ENCODE measurements at places on chromosomes 5 and 9. TPM values are rescaled to one million over a fixed set of nuclear protein-coding genes. Genes with fewer than 3 reads are reported as not detected.
A peak's percentile ranks its signal among the peaks of the same experiment; 100 is the strongest.

KCNV2 gene
- not detected for total RNA-seq

LHX6 gene
- total RNA-seq: not detected

DNA sequence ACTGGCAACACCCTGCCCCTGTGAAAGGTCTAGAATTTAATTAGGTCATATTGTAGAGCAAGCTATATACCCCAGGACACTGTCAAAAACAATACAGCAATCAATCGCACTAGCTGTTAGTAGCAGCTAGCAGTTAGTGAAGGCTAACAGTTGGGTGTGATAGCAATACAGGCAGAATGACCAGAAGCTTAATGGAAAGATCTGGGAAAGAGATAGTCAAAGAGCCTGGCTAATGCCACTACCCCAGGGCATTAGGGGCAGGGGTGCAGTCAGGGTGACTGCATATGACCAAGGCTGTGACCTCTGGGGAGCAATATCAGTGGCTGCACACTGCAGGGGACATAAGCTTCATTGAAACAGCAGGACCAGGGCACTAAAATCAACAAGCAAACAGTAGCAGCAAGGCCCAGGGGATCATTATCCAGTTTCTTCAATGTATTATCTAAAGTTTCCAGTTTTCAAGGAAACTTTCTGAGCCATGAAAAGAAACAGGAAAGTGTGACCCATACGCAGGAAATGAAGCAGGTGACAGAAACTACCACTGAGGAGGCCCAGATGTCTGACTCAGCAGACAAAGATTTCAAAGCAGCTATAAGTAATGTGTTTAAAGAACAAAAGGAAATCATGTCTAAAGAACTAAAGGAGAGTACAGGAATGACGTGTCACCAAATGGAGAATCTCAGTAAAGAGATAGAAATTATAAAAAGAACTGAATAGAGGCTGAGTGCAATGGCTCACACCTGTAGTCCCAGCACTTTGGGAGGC, 82.4 kb downstream of the ZNF354C start:
- DNase-seq: peak; percentile 71

- DNase-seq: no peak
Observed at GRCh38 chr5:35115920-35116319, 68.2 kb upstream of the AGXT2 start.

DNA sequence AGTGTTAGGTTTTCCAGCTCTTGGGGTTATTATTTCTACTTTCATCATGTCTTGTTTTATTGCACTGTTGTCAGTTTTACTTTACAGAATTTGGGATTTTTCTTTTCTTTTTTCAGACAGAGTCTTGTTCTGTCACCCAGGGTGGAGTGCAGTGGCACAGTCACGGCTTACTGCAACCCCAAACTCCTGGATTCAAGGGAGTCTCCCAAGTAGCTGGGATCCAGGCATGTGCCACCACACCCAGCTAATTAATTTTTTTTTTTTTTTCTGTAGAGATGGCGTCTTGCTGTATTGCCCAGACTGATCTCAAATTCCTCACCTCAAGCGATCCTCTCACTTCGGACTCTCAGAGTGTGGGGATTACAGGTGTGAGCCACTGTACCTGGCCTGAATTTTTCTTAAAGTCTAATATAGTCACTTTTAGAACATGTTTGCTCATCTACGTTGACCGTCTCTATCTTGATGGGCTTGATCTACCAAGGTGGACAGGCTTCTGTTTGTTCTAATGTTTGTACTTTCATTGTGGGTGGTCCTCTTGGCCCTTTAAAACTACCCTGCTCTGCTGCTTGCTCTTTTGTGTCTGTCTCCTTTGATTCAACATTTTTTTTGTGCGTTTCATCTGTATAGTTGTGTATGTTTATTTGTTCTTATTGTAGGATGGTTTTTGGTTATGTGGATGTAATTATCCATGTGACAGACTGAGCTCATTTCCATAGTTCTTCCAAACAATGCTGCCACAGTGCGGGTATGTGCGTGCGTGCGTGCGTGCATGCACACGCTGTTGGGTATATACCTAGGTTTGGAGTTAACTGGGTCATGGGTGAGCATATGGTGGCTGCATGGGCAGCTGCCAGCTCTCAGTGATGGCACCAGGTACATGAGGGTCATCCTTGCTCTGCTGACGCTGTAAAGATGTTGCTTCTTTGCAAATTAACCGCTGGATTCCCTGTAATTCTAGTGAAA, 18.1 kb downstream of the PRRC2B start:
- DNase-seq: no peak

- no peak for DNase-seq
Observed at GRCh38 chr9:114621561-114621960, 10.5 kb downstream of the TMEM268 start.

GRCh38 chr5:169450464-169450863, 133.1 kb upstream of the SPDL1 start:
- peak; percentile 56 for DNase-seq

DNA sequence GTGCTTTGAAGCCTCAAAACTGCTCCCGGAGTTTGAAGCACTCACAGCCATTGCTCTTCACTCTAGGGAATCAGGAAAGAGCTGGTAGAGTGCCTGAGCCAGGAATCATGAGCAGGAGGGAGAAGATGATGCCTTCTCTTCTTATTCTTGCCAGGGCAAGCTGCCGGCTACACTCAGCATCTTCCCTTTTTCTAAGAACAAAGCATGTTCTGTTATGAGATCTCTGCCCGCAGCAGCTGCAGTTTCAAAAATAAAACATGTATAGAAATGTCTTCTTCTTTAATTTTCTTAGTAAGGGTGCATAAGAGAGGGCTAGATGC, 57.9 kb upstream of the RICTOR start:
- DNase-seq: no peak

- no peak for DNase-seq
Observed at GRCh38 chr9:87503430-87503829, 5.8 kb downstream of the DAPK1 start.

GRCh38 chr9:35114113-35114839, 1.4 kb downstream of the ATOSB start:
- peak; percentile 96 for DNase-seq

All from fibroblast of the aortic adventitia (primary cell).